ENCODE measurements at places on chromosomes 5 and 9.

DNA sequence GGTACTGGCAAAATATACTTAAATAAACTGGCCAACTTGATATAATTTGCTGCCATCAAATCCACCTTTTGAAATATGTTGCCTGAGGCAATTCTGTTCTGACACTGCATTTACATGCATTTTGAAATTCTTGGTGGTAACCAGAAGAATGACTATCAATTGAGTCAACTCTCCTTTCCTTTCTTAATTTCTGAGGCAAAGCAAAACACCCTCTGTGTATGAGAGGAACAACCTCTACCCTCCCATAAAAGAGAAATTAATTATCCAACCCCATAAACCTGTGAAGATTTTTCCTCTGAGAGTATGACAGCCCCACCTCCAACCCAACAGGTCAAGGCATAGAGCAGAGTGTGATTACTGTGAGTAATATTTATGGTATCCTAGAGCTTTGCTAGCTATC lies 286.8 kb downstream of the NR2F1-AS1 start:
- no peak for DNase-seq

GRCh38 chr5:55734658-55735057 lies 3.2 kb upstream of the DDX4 start:
- DNase-seq = no peak

DNA sequence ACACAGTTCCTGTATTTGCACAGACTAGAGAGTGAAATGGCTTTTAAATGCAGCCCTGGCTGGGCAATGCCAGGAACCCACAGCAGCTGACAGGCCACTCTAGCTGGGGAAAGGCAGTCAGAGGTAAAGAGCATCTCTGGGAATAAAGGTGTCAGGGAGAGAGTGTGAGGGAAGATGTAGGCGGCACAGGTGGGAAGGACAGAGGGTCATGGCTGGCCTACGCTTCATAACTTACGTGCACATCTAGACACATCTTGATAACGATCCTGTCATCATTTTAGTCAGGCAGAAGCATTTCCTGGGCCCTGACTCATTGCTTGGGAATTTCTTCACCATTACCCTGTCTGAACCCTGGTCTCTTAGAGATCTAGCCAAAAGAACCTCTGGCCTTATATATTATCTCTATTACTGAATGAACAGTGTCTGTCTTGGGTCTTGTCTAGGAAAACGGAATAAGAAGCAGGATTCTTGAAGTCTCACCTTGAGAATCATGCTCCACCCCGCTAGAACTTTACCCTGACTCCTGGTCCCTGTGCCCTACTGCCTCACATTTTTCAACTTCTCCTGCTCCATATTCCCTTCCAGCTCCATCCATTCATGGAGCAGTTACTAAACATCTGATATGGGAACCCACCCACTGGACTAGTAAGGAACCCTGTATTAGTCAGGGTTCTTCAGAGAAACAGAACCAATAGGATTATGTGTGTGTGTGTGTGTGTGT lies 106.4 kb upstream of the ELL2 start:
- DNase-seq = no peak

DNA sequence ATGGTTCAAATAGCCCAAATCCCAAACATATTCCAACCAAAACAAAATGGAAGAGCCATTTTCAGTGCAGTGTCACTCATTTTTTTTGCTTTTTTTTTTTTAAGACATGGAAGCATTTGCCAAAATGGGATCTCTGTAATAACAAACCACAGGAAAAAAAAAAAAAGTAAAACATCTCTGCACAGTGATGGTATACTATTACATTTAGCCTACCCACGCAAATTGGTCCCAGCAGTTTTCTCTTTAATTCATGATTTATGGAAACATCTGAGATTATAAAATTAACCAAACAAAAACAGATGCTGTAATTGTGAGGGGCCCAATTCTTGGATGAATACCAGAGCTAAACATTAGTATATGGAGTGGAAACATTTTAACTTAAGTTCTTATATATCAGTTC lies 566.6 kb downstream of the ZNF608 start:
- DNase-seq = no peak

DNA sequence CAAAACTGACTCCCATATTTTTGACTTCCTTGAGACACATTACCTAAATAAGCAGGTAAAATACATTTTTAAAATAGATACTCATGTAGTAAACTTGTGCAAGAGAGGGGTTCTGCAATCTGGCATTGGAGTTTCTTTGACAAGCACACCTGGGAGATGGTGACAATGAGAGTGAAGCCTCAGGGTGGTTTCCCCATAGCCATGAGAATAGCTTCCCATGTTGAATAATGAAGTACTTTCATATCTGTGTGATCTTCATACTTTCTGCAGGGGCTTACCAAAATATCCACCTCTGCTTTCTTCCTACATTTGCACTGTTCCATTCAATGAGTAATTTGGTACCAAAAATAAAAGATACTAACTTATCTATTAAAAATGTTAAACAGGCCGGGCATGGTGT lies 44.7 kb upstream of the VCAN start:
- DNase-seq = no peak

- no peak for DNase-seq
Observed at GRCh38 chr5:13643734-13644133, 300.8 kb downstream of the DNAH5 start.

DNA sequence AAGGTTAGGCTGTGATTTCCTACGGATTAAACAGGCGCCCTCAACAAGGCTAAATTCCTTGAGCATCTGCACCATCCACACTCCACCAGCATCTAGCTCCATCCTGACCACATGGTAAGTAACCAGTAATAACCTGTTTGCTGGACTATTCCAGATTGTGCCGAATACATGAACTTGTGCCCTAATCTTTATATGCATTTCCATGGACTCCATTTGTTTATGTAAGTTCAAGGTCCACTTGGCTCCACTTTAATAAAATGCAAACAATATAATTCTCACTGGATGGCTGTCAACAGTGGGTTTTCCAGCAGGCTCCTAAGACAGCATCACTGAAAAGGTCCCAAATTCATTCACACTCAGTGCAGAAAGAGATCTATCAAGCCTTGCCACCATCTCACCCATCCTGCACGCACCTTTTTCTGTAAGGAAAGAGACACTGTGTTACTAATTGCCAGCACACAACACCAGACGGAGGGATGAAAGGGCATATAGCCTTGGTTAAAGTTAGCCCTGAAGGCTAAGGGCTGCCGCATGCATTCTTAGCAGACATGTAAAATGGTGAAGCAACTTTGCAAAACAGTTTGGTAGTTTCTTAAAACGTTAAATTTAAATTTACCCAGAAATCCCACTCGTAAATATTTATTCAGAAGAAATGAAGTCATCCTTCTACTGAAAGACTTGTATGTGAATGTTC lies 88.7 kb downstream of the GLIS3 start:
- DNase-seq = no peak

DNA sequence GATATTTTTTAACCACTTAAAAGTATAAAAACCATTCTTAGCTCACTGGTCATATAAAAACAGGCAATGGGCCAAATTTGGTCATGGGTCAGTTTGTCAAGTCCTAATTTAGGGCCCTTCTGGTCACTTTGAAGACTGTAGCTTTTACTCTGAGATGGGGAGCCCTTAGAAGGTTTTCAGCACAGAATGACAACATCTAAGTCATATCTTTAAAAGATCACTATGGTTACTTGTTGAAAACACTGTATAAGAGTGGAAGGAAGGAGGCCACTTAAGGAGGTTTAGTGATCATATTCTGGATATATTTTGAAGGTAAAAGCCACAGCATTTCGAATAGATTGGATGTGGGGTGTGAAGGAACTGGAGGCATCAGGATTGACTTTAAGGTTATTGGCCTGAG lies 76.7 kb downstream of the STRBP start:
- DNase-seq = no peak

DNA sequence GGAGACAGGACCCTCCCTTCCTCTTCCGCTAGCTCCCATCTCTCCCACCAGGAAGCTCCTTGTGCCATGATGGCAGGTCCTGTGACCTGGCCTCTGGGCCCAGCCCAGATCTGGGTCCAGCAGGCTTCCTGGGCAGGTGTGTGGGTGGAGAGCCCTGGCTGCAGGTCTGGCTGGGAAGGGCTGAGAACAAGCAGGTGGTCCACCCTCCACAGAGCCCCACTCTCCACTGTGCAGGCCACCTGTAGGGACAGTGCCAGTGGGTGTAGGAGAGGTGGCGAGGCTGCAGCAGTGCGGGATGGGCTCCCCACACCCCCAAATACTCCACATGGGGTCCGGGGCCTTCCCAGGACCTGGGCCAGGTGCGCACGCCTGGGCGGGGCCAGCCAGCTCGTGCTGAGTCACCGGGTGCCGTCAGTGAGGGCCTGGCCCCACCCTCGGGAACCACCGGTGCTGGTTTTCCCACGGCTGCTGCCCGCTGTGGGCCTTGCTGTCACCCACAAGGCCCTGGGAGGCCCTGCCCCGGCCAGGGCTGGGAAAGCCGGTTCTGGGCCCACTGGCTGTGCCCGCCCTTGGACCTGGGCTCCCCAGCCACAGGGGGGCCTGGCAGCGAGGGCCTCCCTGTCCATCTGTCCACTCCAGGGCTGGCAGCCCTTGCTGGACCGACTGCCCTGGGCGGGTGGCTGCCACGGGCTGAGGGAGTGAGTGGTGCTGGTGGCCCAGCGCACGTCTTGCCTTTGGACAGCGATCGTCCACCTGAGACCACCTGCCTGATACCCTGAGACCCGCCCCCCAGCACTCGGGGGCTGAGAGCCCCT lies 9.3 kb upstream of the NRARP start:
- peak; percentile 73 for DNase-seq

- peak; percentile 23 for DNase-seq
Observed at GRCh38 chr9:36450110-36450732, 50.2 kb upstream of the RNF38 start.

DNA sequence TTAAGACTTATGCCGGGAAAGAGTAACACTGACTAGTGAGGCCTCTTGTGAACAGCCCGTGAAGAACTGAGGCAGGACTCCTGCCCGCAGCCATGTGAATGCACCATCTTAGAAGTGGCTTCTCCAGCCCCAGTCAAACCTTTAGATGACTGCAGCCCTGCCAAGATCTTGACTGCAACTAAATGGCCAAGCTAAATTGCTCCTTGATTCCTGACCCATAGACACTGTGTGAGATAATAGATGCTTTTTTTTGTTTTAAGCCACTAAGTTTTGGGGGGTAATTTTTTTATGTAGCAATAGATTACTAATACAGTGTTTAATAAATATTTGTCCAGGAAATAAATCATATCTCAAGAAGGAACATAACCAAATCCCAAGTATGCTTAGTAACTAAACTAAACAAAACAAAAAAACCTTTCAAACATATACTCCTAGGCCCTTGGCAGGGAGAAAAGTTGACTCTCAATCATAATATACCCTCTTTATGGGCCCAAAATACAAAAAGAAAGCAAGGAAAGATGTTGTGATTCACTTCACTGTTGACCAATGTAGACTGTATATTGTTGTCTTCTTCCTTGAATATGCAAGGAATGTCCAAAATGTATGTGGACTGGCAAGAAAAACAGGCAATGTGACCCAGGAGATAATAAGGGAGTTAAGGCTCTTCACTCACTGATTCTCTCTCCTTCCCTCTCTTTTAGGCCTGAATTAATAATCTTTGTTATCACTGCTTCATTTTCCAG lies 79.7 kb upstream of the ZNF366 start:
- no peak for DNase-seq

- DNase-seq = no peak
Observed at GRCh38 chr9:133147412-133148198, 16.1 kb downstream of the GBGT1 start.

DNA sequence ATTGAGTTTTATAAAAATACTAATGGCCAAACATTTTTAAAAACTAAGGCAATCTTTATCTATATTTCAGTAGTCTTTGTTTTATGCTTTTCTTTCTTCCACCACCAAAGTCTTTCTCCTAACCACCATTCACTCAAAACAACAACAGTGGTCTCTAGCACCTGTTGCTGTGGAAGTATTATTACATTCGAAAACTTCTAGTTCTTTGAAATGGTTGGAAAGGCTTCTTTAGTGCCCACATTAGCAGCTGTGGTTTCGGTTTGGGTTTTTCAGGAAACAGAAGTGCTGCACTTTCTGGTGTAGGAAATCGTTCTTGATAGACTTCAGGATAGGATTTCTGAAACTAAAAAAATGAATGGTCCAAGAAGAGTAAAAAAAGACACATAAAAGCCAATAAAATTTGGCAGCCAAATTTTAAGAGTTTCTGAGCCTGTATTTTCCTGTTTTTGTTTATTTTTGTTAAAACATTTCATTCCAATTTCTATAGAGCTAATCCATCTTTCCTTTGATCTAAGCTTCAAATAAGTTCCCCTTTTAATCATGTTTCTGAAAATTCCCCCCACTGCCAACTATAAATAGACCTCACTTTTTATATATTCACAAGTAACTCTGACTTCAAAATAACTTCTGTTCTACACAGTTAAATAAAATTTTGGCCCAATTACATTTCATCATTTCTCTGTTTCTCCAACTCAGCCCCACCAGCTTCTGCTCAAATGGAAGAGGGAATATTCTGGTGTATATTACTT lies 102.2 kb downstream of the DEPDC1B start:
- no peak for DNase-seq

GRCh38 chr9:20040991-20041696 lies 252.3 kb upstream of the SLC24A2 start:
- DNase-seq = no peak

DNA sequence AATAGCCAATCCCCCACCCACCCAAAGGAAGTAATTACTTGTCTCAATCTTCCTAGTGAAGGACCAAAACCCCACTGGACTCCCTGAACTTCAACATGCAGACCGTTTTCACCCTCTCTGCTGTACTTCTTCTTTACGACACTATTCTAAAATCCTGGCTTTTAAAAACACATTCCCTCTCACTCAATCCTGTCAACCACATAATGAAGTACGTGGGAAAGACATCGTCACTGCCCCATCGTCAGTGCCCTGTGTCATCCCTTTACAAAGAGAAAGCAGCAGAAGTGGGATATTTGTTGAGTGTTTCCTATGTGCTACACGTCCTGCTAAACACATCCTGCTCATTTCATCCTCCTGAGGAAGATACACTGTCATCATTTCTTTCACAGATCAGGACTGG lies 54.2 kb downstream of the MAPKAP1 start:
- no peak for DNase-seq

DNA sequence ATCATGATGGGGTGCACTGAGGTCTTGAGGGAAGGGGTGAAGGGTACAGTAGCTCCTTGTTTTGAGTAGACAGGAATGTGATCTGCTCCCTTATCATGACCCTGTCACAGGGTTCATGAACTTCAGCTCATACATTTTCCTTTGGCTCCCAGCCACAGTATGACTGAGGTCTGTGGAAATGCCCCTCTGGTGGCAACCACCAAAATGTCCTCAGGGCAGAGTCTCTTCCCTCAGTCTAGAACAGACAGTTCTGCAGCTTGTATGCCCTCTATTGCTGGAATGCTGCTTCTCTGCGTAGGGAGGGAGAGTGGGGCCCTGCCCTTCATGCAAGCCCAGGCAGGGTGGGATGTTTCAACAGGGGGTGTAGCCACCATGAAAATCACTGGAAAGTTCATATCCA lies 53.8 kb upstream of the SNCAIP start:
- DNase-seq = no peak

DNA sequence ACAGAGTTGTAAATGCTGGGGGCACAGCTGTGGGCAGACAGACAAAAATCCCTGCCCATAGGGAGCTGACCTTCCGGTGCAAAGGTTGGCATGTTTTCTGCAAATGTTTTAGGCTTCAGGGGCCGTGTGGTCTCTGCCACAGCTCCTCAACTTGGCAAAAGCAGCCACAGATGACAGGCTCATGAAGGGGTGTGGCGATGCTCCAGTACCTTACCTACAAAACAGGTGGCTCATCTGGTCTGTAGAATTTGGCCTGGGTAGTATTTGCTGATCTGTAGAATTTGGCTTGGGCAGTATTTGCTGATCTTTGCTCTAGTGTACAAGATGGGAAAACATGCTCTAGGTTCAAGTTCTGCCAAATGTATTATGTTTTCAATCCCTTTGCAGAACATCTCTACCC lies 283.9 kb downstream of the GADD45G start:
- DNase-seq = peak; percentile 99
